ENCODE measurements at places on chromosomes 2 and 18.

- no peak for DNase-seq
Measured at GRCh38 chr2:210376694-210377093, 61.7 kb upstream of the MYL1 start.

- peak; percentile 5 for DNase-seq
Measured at GRCh38 chr2:239184179-239184578, 216.6 kb downstream of the HDAC4 start.

- DNase-seq = no peak
Measured at GRCh38 chr2:120606931-120607330, 128.7 kb upstream of the GLI2 start.

DNA sequence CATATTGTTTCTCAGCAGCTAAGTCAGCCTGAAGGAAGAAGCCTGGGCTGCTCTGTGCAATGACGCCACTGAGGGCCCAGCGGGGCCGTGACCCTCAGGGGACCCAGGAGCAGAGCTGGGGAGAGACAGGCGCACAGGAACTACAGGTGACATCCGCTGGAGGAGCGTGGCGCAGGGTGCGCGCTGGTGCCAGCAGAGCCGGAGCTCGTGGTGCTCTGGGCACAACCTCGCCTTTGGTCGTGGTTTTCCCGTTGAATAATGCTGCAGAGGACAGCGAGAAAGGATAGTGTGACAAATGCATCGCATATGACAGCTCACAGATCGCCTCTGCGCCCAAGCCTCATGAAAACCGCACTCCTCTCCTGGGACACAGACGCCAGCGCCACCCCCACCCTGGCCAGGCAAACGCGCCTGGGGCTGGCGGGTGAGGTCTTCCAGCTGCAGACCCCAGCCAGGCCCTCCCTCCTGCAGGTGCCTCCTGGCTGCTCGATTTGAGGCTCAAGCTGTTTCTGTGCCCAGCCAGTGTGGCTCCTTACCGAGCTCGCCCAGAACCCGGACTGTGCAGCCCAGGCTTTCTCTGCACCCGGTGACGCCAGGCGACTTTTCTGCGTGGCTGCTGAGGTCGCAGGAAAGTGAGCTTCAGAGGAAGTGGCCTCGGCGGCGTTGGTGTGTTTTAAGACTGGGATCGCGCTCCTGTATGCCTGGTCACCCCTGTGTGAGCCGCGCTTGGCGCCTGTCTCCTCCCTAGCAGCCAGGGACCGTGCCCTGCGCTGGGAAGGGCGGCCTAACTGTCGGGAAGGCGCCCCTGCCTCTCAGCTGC, 583.1 kb upstream of the HS6ST1 start:
- no peak for DNase-seq

DNA sequence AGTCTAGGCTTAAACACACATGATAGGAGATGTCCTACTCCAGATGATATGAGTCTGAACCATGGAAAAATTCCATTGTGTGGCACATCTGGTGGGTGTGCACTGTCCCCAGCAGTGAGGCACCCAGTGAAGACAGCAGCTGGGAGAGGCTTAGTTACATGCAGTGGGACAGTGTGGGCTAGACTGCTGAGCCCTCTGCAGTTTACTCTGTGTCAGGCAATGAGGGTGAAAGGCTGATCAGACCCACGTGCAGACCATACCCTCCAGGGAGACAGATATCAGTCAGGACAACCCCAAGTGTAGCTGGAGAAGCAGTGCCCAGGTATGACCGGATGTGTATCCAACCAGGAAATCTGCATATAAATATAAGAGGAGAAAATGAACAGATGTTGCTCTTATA, 13.4 kb downstream of the IL37 start:
- DNase-seq = no peak

GRCh38 chr18:80157708-80158343, 48.8 kb downstream of the ADNP2 start:
- peak; percentile 39 for DNase-seq

DNA sequence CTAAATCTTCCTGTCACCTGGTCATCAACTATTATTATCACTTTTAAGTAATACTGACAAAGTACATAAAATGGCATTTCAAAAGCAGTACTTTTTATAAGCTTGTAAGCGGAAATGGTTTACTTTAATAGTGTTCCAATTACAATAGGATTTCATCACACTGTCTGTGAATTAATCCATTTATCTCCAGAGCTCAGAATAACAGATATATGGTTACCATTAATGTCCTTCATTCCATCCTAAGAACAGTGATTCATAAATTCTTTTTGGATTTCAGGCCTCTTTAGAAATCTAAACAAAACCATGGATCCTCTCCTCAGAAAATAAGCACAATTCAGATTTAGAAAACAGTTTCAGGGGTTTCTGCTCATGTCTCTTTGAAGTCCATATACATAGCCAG, 68.4 kb downstream of the PID1 start:
- no peak for DNase-seq

- DNase-seq = no peak
Measured at GRCh38 chr2:184481865-184482264, 116.5 kb upstream of the ZNF804A start.

- no peak for DNase-seq
Measured at GRCh38 chr2:4134551-4135550, 431.5 kb downstream of the DCDC2C start.

GRCh38 chr2:144470816-144471215, 49.1 kb downstream of the ZEB2 start:
- DNase-seq = no peak

DNA sequence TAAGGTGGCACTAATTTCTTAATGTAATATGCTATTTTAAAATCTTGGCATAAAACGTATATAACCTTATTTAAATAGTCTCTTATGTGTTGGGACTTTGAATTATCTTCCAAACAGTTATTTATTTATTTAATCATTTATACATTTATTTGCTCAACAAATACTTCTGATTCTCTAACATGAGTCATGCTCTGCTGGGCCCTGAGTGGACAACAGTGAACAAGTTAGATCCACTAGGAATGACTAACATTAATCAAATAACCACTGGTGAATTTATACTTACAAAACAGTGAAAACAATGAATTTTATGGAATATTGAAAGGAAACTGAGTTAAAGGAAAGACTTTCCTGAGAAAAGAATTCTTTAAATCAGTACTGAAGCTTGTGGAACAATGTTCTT, 1257.2 kb upstream of the CHAC2 start:
- DNase-seq = no peak

- DNase-seq = no peak
Measured at GRCh38 chr2:31429759-31430438, 15.4 kb upstream of the XDH start.

DNA sequence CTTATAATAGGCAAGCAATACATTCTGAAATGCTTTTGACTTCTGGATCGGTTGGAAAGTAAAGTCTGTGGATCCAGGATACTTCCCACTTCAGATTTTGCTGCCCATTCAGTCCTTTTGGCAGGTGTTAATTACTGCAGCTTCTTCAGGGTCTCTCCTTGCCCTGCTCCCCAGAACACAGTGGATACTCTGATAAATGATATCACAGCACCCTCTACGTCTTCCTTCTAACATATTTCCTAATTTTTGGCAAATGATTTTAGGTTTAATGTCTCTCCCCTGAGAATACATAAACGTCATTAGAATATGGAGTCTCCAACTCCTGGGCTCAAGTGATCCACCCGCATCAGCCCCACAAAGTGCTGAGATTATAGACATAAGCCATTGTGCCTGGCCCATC, 249.8 kb downstream of the NYAP2 start:
- no peak for DNase-seq

GRCh38 chr2:134466141-134466540, 212.3 kb downstream of the MGAT5 start:
- DNase-seq = no peak

DNA sequence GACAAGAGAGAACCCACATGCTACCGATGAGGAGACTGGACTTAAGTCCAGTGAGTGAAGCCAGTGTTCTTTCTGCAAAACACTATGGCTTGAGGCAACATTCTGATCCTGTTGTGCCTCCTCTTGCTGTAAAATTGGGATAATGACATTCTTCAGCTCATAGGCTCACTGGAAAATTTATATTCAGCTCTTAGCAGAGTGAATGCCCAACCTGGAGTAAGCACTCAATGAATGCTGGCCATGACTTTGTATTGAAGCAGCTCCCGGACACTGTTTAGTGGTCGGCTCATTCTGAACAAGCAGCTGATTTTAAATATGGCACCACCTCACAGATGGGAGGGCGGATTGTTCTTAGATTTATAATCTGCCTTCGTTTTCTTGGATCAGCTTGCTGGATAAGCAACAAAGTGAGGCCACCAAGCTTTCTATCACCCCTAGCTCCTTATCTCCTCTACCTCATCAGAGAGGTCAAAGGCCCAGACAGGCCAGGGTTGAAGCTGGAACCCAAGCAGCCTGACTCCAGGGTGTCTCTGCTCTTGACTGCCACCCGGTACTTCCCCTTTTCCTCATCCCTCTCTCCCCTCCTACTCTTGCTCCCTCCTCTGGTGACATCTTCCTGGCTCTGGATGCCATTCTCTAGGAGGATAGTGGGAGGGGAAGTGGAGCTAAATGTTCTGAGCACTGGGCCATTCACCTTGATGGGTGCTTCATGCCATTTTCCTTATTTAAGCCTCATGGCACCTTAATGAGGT, 11.5 kb downstream of the SLC9A4 start:
- no peak for DNase-seq

GRCh38 chr2:191631754-191632153, 46.2 kb upstream of the NABP1 start:
- no peak for DNase-seq

- no peak for DNase-seq
Measured at GRCh38 chr2:28594000-28594331, 98.1 kb downstream of the PLB1 start.

DNA sequence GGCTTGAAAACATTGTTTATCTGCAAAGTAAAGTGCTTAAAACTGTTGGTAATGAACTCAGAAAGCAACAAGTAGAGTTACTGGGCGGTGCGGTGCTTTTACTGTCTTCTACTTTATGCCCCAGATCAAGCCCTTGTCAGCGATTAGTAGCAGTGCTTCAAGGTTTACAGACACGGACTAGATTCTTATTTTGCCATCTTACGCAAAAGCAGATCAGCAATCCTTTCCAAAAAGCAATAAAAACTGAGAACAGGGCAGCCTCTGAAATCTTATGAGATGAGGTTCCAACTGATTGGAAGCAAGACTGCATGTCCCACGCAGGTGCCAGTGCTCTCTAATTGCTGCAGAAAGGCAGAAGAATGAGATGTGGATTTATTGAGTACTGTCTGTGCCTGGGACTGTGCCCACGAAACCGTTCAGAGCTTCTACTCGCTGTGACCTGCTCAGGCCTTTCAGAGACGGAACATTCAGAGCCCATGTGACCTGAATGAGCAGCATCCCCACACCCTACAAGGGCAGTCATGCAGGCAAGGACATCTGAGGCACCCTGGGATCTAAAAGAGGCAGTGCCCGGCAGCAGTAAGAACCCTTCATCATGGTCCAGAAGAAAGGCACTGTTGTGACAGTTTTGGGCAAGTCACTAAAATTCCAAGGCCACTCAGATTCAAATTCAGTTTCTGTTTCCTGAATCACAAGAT, 15.7 kb downstream of the COL4A3 start:
- DNase-seq = peak; percentile 89

DNA sequence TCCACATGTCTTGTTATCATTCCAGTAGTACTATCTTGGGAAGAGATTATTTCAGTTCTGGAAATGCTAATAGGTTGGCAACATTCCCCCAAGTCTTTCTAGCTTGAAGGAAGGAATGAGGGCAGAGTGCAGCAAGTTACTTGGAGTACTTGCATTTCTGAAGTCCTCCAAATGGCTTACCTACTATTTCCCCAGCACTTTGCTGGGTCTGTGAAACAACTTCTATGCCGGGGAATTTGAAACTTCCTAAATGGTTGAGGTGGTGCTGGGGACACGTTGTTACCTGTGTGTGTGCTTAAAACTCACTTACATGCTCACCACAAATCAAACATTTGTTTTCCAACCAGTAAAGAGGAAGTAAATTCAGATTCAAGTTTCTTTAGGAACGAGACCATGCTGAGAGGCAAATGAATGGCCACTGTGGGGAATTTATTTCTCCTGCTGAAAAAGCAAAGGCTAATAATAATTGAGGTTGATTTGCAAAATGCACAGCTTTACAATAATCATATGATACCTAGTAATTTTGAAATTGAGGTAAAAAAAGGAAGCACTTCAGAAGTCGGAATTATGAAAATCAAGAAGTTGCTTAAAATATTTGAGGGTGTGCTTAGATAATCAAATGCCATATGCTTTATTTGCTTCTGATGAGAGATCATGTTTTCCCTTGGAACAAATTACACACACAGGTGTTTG, 1167.7 kb upstream of the ZEB2 start:
- no peak for DNase-seq

DNA sequence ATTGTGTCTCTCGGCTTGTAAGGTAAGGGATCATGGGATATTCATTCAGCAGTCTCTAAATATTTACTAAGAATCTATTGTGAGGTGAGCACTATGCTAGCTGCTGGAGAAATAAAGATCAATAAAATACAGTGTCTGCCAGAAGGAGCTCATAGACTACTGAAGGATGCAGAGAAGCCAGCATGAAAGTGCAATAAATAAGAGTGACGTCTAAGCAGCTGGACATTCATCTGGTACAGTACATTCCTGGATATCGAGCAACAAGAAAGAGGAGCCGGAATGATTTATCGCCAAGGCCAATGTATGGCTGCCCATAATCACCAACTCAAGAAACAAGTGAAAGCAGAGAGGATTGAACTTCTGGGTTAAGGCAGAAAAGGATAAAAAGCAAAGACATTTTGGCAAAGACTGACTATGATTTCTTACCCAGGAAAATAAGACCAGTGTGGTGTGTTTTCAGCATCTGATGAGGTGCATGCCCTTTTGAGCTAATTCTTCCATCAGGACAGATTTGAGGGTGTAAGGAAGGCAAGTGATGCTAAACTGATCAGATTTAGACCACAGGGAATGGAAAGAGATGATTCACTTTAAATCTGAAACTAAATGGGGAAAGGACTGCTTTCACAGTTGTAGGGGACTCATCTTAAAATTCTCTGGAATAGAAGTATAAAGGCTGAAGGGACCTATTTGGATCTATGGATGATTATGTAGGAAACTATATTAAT, 18.7 kb upstream of the LMAN1 start:
- DNase-seq = no peak

DNA sequence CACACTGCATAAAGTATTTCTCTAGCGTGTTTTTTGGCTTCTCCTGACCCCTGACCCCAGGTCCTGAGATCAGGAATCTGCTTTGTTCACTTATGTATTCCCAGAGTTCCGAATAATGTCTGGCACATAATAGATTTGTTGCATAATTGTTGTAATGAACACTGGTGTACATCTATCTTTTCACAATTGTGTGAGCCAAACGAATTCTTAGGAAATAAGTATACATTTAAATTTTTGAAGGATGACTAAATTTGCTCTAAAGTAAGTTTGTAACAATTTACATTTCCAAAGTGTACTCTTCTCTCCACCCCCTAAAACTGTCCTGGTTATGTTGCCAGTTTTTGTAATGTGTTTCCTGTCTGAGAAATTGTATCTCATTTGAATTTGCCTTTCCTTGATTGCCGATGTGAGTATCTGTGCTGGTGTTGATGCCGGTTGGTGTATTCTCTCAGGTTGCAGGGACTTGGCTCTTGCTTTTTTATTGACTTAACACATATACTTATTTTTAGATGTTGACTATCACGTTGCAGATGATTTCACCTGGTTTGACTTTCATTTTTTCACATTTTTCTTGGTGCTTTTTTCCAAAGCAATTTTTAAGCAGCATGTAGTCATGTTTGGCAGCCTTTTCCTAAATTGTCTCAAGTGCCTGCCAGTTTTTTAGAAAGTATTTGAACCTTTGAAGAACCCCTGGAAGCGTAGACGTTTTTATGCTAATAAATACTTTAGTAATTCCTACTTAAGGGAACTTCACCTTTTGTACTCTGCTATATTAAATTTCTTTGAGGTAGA, 16.1 kb upstream of the FARP2 start:
- no peak for DNase-seq
